Colonic mucosa (tissue), 4 donors: ENCODE measurements at places on chromosomes 5 and 9.

- H3K4me1 ChIP-seq: no peaks in the 10 kb centered on the region
- H3K27ac ChIP-seq: no peak overlapping the region
- no peak overlapping the region for H3K4me3 ChIP-seq
- no peaks in the 10 kb centered on the region for H3K36me3 ChIP-seq
- H3K27me3 ChIP-seq: no peaks in the 10 kb centered on the region
Observed at GRCh38 chr5:148973455-148973854, 89.4 kb downstream of the SH3TC2 start.

GRCh38 chr5:121763665-121764064 lies 88.0 kb upstream of the FTMT start:
- H3K36me3 ChIP-seq: no peaks in the 10 kb centered on the region
- no peaks in the 10 kb centered on the region for H3K4me1 ChIP-seq
- DNase-seq: no peak

- no peak overlapping the region for H3K4me3 ChIP-seq
- H3K36me3 ChIP-seq: no peaks in the 10 kb centered on the region
- H3K27ac ChIP-seq: no peak overlapping the region
- no peaks in the 10 kb centered on the region for H3K27me3 ChIP-seq
- H3K4me1 ChIP-seq: no peaks in the 10 kb centered on the region
Observed at GRCh38 chr5:15807871-15808270, 307.9 kb downstream of the FBXL7 start.

GRCh38 chr9:128689293-128689774 lies 312 bp downstream of the SET start:
- H3K27me3 ChIP-seq: no peaks in the 10 kb centered on the region
- DNase-seq: peak; percentile 45
- peak overlapping the region; percentile 55 for H3K4me3 ChIP-seq
- H3K27ac ChIP-seq: peak overlapping the region; percentile 88
- H3K36me3 ChIP-seq: peaks cover 6% of the 10 kb centered on the region

GRCh38 chr5:142542906-142543305 lies 143.0 kb downstream of the FGF1 start:
- no peak for DNase-seq
- H3K4me1 ChIP-seq: no peaks in the 10 kb centered on the region
- H3K4me3 ChIP-seq: no peak overlapping the region
- no peaks in the 10 kb centered on the region for H3K27me3 ChIP-seq
- no peak overlapping the region for H3K27ac ChIP-seq
- no peaks in the 10 kb centered on the region for H3K36me3 ChIP-seq
